ENCODE measurements at places on chromosomes 5 and 9.

DNA sequence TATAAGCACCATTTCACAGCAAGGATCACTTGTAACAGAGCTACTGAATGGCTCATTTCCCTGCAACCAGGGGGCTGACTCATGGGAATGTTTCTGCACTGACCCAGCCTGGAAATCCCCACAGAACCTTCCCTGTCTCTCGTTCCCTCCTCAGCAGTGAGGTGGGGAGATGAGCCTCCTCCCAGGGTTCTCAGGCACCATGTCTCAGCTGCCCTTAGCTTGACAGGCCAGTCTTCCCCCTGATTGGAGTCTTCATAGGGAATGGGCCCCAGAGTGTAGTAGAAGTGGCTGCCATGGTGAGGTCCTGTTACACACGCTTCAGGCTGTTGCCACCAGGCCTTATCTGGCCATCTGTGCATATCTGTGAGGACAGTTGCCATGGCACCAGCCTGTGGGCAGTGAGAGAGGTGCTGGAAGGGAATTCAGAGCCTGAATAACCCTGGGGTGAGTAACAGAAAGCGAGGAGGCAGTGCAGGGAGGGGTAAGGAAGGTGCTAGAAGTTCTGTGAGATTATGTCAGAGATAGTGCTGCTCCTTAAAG, 324.4 kb downstream of the ENC1 start:
- DNase-seq: no peak

- no peak for DNase-seq
Measured at GRCh38 chr5:152864447-152864846, 459.4 kb upstream of the NMUR2 start.

GRCh38 chr5:170557314-170557713, 53.5 kb downstream of the KCNIP1 start:
- DNase-seq: no peak

DNA sequence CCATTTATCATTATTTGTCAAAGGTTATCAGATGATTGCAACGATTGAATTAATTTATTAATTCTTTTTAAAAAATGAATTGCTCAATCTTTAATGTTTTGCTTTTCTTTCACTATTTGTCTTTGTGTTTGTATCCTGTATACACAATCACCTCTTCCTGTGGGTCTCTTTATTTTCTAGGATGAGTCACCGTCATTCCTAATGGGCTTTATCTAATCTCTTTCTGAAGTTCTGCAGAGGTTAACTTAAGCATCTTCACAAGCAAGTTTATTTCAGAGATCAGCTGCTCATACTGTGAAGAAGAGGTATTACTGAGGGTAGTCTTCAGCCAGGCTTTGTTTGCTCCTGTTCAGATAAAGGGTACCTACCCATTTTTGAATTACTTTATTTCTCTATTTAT, 323.9 kb downstream of the NNT start:
- DNase-seq: no peak

- DNase-seq: no peak
Measured at GRCh38 chr5:16074358-16074757, 105.2 kb downstream of the MARCHF11 start.

DNA sequence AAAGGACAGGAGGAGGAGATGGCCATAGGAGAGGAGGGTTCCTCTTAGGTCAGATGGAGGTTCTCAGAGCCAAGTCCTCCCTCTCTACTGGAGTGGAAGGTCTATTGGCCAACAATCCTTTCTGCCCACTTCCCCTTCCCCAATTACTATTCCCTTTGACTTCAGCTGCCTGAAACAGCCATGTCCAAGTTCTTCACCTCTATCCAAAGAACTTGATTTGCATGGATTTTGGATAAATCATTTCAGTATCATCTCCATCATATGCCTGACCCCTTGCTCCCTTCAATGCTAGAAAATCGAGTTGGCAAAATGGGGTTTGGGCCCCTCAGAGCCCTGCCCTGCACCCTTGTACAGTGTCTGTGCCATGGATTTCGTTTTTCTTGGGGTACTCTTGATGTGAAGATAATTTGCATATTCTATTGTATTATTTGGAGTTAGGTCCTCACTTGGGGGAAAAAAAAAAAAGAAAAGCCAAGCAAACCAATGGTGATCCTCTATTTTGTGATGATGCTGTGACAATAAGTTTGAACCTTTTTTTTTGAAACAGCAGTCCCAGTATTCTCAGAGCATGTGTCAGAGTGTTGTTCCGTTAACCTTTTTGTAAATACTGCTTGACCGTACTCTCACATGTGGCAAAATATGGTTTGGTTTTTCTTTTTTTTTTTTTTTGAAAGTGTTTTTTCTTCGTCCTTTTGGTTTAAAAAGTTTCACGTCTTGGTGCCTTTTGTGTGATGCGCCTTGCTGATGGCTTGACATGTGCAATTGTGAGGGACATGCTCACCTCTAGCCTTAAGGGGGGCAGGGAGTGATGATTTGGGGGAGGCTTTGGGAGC, 3.1 kb downstream of the EGR1 start:
- DNase-seq: no peak

GRCh38 chr9:131238402-131239021, 37.8 kb downstream of the FAM78A start:
- no peak for DNase-seq

DNA sequence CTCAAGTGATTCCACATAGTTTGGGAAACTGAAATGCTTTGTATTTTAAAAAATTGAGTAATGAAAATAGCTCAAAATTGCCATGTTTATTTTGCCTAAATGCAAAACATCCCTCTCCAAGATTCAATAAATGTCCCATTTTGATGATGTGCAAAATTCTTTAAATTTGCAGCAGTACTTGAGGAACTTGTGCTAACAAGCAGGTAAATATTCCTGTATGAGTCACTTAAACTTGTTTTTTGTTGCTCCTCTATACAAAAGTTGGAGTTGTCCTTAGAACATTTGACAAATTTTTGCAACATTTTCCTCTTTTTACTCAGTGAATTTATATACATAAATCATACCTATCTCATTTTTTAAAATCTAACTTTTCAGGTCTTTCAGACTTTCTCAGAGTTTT, 280.2 kb downstream of the CDH12 start:
- DNase-seq: no peak

- no peak for DNase-seq
Measured at GRCh38 chr9:2697492-2697891, 19.8 kb upstream of the KCNV2 start.

DNA sequence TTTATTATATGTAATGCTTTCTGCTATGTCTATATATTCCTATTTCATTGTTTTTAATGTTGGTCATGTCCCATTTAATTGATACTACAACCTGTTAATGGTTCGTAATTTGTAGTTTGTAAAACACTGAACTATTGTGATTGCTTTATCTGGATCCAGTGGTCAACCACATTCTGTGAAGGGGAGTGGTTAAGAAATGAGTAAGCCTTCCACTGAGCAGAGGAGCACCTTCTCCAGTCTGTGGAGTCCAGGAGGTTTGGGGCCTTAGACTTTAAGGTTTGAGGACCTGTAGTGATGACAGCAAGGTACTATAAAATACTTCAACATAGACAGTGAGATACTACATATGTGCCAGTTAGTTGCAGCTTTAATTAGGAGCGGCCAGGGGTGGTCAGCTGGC, 67.7 kb upstream of the RAD23B start:
- no peak for DNase-seq

GRCh38 chr5:80763211-80763610, 108.4 kb upstream of the DHFR start:
- no peak for DNase-seq

GRCh38 chr5:33975852-33976251, 8.6 kb downstream of the SLC45A2 start:
- DNase-seq: no peak

- DNase-seq: no peak
Measured at GRCh38 chr5:160092514-160092913, 26.7 kb downstream of the PWWP2A start.

Data from stimulated activated CD8-positive, alpha-beta memory T cell treated with anti-CD3 and anti-CD28 coated beads, Interleukin-4, amount 100 ng/mL, for 4 hours (primary cell).